ENCODE measurements at places on chromosomes 12 and 14. TPM values are rescaled to one million over a fixed set of nuclear protein-coding genes. Genes with fewer than 3 reads are reported as not detected.

DNA sequence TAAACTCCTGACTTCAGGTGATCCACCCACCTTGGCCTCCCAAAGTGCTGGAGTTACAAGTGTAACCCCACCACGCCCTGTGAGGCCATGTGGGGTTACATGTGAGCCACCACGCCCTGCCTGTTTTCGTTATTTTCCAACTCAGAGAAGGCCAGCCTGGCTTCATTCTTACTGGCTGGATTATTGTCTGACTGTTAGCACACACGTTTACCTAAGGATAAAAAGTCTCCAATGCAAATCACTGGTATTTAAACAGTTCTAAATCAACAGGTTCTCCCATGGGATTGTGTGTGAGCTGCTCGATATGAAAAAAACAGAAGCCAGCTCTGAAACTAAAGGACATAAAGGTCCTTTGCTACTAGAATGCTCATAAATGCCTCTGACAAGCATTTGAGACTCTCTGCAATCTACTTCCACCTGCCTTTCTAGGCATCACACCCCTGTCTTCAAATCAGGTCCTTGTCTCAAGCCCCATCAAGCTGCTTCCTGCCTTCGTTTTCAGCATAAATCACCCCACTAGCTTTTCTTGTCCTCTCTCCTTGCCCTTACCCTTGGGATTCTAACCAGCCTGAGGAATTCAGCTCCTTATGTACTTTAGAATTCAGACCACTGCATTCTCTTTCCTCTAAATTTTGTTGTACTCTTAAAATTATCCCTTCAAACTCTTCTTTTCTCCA lies 265.0 kb downstream of the DUSP6 start:
- DNase-seq, result no peak

DNA sequence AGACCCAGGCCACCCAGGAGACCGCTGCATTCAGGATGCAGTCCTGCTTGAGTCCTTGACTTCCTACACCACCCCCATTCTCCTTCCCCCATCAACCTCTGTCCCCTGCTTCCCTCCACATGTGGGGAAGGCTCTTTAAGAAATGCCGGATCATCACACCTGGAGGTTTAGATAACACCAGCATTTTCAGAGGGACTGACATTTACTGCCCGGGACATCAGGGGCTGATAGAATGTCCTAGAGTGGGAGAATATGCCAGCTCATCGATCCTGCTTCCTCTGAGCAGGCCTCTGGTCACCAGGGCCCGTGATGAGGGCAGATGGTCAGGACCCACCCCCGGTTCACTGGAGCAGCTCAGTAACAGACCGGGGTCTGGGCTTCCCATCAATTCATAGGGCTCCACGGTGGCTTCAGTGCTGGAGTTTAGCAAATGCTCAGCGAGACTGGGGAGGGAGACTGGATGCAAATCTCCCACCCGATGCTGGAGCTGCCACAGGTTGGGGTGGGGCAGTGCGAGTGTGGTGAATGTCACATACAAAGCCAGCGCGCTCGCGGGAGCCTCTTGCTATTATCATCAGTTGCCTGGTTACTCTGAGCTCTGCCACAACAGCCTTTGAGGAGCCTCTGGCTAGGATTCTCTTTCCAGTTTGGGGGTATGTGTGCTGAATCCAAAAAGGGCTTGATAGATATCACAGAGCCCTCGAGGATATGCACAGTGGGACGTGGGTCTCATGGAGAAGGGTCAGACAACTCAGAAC lies 111.6 kb downstream of the RBM19 start:
- DNase-seq, result peak; percentile 72

- no peak for DNase-seq
Measured at GRCh38 chr12:69383074-69383473, 23.5 kb downstream of the YEATS4 start.

GRCh38 chr14:75933712-75934296 lies 48.0 kb downstream of the TGFB3 start:
- no peak for DNase-seq

GRCh38 chr12:51954561-51955361 lies 3.3 kb downstream of the ACVR1B start:
- DNase-seq, result no peak

Gene FAM90A1
- not detected for total RNA-seq

Gene MNAT1
- total RNA-seq, result 25.8 TPM

DNA sequence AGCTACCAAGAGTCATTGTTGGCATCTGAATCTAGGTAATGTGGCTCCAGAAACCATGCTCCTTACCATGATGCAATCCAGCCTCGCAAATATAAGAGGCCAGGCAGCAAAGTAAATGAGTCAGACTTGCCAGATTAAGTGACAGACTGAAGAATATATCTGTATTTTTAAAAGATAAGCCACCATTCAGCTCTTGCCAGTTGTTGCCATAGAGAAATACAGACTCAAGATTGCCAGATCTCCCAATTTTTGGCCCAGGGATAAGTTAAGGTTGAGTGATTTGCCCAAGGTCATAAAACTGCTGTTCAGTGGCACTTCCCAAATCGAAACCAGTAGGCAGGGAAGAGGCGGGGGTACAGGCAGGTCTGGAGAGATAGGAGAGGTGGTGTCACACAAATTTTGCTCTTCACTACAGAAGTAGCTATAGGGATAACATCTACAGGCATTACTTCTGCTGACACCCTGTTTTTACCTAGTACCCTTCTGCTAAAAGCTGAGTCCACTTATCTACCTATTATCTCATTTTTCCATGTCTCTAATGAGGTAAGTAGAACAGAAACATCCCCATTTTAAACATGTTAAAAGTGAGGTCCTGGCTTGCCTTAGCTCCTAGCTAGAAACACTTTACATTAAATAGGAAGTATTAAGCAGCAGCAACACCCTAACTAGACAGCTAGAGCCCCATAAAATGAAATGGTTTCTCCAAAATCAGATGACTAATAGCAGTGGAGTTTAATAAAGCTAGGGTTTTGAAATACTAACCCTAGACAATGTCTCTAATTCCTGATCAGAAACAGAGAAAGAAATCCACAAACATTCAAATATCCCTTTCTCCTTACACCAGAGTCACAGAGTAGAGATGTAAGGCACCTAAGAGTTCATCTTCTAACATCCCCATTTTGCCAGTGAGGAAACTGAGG lies 19.5 kb downstream of the DCAF5 start:
- no peak for DNase-seq

- no peak for DNase-seq
Measured at GRCh38 chr12:43362910-43363694, 188.9 kb downstream of the ADAMTS20 start.

DNA sequence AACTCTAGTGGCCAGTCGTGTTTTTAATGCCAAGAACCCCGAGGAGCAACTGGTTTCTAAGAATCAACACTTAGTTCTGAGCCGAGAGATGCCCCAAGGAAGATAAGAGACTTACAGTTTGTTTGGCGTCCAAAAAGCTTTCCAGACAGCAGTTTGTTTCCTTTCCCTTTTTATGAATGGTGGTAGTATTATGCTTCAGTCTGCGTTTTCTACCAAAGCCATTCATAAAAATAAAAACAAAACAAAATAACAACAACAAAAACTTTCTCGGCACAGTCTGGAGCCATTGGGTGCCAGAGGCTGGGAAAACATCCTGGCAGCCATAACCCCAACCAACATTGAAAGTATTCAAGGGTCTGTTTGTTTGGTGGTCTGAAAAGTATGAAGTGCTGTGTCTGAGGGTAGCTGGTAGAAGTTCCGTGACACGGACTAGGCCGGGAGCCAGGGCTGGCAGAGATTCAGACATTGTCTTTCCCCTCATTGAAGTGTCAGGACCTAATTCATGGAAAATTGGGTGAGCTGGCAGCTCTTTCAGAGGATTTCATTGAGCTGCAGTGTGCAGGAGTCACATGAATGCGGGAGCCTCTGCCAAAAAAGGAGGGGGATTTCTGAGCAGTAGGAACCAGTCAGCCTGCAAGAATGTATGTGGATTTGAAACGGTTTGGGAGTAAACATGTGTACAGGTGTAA lies 124.2 kb downstream of the HMGA2 start:
- peak; percentile 65 for DNase-seq

Gene CLEC2D
- total RNA-seq, result 4.2 TPM

Gene ABHD12B
- total RNA-seq, result not detected

- no peak for DNase-seq
Measured at GRCh38 chr12:50220363-50220995, 53.3 kb upstream of the CERS5 start.

DNA sequence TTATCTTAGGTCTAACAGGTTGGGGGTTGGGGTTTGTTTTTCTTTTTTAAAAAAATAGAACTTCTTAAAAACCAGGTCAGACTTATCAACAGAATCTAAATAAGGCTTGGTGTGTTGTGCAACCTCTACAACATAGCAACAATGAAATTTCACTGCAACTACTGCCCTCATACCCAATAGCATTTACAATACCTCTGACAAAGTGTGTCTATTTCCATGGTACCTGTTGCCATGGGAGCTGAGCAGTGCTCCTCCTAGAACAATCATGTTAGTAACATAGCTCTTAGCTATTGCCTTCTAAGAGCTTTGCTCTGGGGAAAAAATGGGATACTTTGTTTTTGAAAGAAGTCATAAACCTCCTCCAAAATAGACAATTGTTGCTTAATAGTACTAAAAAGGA lies 103.3 kb upstream of the CCDC175 start:
- no peak for DNase-seq

Gene USP44
- total RNA-seq, result 1.0 TPM

DNA sequence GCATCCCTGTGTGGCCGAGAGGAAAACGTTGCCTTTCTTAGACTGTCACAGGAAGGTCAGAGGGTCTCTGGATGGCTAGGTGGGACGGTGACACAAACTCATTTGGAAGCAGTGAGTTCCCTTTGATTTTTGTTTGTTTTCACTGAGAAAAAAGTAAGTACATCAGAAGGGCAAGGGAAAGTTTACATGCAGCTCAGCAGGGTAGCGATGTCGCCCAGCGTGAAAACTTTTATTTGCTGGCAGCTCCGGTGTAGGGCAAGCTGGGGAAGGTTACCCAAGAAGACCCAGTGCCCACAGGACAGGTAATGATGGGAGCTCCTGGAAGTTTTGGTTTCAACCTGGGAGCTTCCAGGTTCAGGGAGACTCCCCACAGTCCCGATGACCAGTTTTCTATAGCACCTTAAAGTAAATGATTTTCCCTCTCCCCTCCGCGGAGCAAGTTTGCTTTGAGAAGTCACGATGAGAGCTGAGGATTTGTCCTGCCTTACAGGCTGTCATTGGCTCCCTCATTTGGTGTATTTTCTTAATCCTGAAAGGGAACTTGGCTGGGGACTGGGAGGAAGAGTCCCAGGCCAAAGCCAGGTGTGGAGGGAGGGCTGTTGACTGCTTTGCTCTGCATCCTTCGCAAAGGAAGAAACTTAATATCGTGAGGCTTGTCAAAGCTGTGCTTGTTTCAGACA lies 64.7 kb upstream of the ESRRB start:
- no peak for DNase-seq

Gene TAS2R46
- total RNA-seq, result 0.27 TPM

GRCh38 chr12:1911598-1912575 lies 6.6 kb downstream of the CACNA2D4 start:
- DNase-seq, result no peak

DNA sequence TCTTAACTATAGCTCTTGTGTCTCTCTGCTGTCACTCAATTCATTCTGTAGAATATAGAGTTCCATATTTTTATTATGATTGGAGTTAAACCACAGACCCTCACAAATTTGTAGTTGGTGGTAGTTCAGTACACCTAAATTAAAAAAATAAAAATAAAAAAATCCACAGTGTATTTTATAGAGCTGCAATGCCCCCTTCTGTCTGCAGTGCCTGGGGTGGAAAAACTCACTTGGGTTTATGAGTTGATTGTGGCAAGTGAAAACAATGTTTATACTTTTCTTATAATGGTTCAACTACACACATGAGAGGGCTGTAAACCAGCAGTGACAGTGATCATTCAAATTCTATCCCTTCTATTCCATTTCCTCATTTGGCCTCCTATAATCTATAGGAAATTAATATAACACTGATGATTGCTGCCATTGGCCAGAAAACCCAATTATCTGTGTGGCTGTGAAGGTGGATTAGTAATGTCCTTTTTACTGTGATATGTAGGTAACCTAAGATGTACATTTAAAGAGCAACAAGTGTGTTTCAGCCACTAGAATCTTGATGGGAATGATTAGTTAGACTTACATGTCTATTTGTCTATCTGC lies 166.9 kb upstream of the LRIG3 start:
- DNase-seq, result no peak

Gene MIA2
- total RNA-seq, result 26.5 TPM

DNA sequence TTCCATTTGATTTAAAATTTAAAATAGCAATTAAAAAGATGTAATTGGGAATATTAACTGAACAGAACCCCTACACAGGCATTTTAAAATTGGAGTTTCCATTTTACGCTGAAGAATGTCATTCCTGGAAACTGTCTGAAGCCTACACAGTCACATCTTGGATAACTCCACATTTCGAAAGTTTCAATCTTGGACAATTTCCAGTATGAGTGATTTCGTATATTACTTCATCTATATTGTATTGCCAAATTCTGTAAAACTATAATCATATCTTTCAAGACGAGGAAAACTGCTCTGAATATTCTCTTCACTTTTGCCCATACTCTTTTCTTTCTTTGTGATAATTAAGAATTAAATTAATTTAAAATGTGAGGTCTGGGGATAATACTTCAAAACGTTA lies 194.2 kb upstream of the ABCD2 start:
- no peak for DNase-seq

Gene PROX2
- not detected for total RNA-seq

GRCh38 chr14:102178806-102179205 lies 39.1 kb downstream of the WDR20 start:
- no peak for DNase-seq

DNA sequence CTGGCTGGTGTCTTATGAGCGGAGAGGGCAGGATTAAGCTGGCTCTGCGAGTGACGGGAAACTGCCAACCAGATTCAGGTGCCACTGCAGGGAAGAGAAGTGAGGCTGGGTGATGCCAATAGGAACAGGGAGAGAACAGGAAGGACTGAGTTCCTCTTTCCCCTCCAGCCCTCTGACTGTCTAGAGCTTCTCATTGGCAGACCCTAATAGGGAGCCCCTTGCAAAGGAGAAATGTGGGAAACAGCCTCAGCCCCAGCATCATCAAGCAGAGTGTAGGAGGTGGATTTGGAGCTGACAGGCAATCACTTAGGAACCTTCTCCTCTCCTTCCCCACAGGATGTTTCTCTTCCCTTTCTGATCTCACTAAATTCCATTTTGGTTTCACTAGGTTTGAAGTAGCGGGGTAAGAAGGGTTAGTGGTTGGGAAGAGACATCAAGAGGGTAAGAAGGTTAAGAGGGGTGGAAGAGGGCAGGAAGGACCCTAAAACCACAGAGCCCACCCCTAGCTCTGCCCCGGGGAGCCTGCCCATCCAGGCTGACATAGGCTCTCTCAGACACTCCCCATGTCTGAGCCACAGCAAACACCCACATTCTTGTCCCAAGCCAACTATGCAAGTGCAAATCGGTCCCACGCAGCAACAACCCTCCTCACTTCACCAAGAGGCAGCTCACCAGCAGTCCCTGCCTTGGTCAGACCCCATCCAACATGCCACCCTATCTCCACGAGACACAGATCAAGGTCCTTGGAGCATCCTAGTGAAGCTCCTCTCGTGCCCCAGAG lies 111.1 kb downstream of the STAB2 start:
- no peak for DNase-seq

Data from left ventricle myocardium superior (tissue), 1 donor.